ENCODE measurements at places on chromosomes 4 and X.

GRCh38 chrX:72572248-72573157, at the start of gene HDAC8:
TSS of gene HDAC8 (minus strand) at chrX:72572843. CDS start at chrX:72572761, 82 bp downstream.
- DNase-seq: peak; percentile 18

- DNase-seq: no peak
Measured at GRCh38 chr4:104351706-104352105, 143.0 kb downstream of the CXXC4 start.

GRCh38 chr4:56804551-56804950, 16.9 kb downstream of the SPINK2 start:
- no peak for DNase-seq

DNA sequence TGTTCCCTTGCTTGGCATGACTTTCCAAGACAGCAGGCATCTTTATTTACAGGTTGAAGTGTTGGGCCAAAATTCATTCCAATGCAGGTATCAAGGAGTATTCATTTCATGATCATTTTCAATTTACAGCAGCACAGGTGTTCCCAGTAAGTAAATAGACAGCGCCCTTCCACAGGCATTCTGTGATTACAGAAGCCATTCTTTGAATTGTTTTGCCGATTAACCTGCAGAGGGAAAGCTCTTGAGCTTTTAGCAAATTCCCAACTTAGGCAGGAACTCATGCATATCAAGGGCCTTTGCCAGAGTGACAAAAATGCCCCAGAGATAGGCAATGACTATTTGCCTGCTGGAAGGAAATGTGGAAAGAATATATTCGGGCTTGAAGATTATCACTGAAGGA, 6.8 kb downstream of the TXK start:
- no peak for DNase-seq

- DNase-seq: no peak
Measured at GRCh38 chrX:53449632-53450031, 15.5 kb upstream of the HSD17B10 start.

DNA sequence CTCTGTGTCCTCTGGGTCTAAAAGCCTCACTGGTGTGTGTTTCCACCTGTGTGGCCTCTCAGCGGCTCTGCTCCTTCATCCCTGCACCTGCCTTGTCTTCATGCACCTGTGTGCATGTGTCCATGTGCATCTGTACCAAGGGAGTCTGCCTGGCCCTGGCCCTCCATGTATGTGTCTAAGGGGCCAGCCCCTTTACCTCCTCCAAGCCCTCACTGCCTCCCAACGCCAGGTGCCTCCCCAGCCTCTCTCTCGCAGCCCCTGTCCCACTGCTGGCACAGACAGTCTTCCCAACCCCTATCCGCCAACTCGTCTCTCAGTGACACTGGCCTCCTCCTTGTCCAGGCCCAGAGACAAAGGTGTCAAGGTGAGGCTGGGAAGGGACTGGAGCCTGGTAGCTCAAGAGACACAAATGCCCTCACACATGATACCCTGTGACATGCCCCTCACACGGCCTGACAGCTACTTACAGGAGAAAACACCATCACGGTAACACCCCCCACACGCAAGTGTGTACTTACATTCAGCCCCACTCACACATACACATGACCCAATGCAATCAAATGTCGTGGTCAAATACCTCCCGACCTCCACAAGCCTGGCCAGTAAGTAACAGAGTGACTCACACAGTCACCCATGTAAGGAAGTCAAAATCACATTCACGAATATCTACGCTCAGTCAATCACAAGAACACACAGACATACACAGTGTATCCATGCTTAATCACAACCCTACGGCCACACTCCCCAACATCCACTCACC, 11.4 kb downstream of the L1CAM start:
- DNase-seq: no peak

DNA sequence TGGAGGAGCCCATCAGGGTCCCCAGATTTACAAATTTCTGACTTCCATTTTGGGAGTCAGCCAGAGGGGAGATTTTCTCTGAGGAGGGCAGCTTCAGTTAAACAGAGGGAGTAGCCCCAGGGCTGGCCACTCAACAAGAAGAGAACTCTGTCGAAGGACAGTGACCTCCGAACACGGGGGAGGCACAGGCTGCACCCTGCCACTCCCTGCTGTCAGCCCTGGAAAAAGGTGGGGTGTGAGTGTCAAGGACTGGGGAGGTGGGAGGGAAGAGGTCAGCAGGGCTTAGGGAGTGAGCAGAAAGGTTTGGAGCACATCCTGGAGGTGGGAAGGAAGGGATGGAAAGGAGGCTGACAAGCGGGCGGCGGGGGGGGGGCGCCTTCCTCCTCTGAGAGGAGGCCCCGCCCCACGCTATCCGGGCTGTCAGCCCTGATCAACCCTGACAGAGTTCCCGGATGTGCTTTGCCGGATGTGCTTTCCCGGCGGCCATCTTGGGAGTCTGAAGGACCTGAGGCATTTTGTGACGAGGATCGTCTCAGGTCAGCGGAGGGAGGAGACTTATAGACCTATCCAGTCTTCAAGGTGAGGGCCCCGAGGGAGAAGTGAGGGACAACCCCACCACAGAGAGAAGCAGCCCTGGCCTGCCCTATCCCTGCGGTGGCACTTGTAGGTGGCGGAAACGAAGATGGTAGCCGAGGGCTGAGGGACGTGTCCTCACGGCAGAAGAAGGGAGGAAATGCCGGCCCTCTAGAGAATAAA, at the start of gene MAGEC1:
Gene MAGEC1 (plus strand): TSS at position 495 of the 756 bp plus-strand sequence. CDS start 1,179 bp downstream, outside the sequence.
- DNase-seq: no peak

DNA sequence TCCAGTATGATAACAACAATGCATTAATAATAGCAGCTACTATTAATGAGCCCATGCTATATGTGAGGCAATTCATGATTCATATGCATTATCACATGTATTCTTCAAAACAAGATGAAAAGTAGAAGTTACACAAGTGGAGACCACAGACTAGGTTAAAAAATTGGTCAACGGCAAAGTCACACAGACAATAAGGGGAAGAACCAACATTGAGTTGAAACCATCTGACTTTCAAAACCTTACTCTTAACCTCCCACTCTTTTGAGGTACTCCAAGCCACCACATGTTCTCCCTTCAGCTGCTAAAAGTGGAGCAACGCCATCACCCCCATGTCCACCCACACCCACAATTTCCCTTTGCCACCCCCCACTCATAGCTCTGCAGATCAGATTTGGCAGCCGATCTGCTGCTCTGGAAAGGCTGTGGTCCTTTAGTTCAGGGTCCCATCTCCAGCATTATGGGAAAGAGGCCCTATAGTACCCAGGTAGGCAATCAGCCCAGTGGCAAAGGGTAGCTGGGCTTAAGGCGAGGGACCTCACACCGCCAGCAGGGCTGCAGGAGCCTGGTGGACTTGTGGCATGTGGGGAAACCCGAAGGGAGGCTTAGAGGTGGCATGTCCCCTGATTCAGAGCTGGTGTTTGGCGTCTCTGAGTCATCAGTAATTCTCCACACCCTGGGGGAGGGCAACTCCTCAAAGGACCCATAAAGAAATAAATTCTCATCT, 33.5 kb upstream of the CYBB start:
- no peak for DNase-seq
